ENCODE measurements at places on chromosomes 13 and 19. TPM values are rescaled to one million over a fixed set of nuclear protein-coding genes. Genes with fewer than 3 reads are reported as not detected.

- peaks cover 92% of the 10 kb centered on the region for H3K36me3 ChIP-seq
- H3K27me3 ChIP-seq, result no peaks in the 10 kb centered on the region
- H3K4me1 ChIP-seq, result no peaks in the 10 kb centered on the region
- no peak overlapping the region for H3K4me3 ChIP-seq
- no peak for DNase-seq
Measured at GRCh38 chr19:13920940-13921747, 15.1 kb downstream of the CC2D1A start.

GRCh38 chr13:99969919-99970650 lies 1.5 kb downstream of the ZIC5 start:
- no peak for DNase-seq
- peaks cover 10% of the 10 kb centered on the region for H3K4me1 ChIP-seq
- H3K27me3 ChIP-seq, result peaks cover 98% of the 10 kb centered on the region
- H3K36me3 ChIP-seq, result no peaks in the 10 kb centered on the region
- no peak overlapping the region for H3K4me3 ChIP-seq

DNA sequence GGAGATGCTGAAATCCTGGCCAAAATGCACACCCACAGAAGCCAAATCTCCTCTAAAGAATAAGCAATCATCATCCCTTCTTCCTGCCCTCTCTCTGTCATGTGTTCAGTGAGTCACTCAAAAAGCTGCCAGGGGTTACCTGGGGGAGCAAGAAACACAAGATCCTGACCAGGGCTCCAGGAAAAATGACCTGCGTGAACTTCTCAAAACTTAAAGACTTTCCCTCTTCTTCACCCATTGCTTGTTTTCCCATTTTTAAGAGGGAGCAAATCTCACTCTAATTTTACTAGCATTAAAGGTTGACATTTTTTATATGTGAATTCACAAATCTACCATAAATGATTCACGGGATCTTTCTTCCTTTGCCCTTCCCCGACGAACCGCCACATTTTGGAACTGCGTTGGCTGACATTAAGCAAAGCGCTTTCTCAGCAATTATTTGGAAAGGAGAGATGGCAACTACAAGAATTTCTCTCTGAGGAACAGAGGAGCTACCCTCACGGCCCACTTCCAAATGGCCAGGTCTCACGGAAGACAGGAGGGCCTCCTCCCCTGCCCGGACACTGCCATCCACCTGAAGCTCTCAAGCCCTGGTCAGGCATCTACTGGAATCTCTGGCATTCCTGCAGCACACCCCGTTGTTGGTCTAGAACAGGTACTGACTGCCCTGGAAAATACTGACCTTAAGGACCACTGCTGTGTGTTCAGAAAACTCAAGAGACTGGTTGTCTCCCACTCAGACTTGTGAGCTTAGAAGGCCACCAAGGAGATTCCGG lies 14.2 kb downstream of the TSHZ3 start:
- no peak for DNase-seq
- H3K27ac ChIP-seq, result no peak overlapping the region
- H3K27me3 ChIP-seq, result peaks cover 14% of the 10 kb centered on the region

DNA sequence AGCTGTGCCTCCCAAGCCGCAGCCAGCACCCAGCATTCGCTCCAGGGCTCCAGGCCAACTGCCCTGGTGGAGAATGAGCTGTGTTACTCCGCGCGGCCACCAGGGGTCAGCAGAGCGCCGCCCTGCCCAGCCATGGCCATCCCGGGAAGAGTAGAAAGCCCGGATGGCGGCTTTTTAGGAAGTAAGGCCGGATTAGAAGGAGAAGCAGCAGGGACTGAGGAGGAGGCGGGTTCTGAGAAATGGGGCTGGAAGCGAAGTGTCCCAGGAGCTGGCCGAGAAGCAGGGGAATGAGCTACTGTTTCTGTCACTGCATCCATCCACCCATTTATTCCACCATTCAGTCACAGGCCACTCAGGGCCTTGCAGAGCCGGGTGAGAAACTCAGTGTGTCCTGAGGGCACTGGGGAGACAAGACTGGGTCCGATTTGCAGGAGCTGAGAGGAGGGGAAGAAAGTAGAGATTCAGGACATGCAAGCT lies 6.6 kb upstream of the NPAS1 start:
- no peaks in the 10 kb centered on the region for H3K36me3 ChIP-seq
- DNase-seq, result peak; percentile 81
- no peaks in the 10 kb centered on the region for H3K27me3 ChIP-seq
- H3K4me1 ChIP-seq, result no peaks in the 10 kb centered on the region
- H3K4me3 ChIP-seq, result no peak overlapping the region

- H3K27ac ChIP-seq, result no peak overlapping the region
- DNase-seq, result no peak
- H3K36me3 ChIP-seq, result no peaks in the 10 kb centered on the region
- no peaks in the 10 kb centered on the region for H3K27me3 ChIP-seq
Measured at GRCh38 chr13:26474286-26474685, 83.2 kb upstream of the WASF3 start.

- no peaks in the 10 kb centered on the region for H3K36me3 ChIP-seq
- H3K4me3 ChIP-seq, result no peak overlapping the region
- H3K27me3 ChIP-seq, result peaks cover 25% of the 10 kb centered on the region
- DNase-seq, result no peak
- H3K27ac ChIP-seq, result no peak overlapping the region
Measured at GRCh38 chr19:39078436-39079200, 5.5 kb upstream of the ACP7 start.

DNA sequence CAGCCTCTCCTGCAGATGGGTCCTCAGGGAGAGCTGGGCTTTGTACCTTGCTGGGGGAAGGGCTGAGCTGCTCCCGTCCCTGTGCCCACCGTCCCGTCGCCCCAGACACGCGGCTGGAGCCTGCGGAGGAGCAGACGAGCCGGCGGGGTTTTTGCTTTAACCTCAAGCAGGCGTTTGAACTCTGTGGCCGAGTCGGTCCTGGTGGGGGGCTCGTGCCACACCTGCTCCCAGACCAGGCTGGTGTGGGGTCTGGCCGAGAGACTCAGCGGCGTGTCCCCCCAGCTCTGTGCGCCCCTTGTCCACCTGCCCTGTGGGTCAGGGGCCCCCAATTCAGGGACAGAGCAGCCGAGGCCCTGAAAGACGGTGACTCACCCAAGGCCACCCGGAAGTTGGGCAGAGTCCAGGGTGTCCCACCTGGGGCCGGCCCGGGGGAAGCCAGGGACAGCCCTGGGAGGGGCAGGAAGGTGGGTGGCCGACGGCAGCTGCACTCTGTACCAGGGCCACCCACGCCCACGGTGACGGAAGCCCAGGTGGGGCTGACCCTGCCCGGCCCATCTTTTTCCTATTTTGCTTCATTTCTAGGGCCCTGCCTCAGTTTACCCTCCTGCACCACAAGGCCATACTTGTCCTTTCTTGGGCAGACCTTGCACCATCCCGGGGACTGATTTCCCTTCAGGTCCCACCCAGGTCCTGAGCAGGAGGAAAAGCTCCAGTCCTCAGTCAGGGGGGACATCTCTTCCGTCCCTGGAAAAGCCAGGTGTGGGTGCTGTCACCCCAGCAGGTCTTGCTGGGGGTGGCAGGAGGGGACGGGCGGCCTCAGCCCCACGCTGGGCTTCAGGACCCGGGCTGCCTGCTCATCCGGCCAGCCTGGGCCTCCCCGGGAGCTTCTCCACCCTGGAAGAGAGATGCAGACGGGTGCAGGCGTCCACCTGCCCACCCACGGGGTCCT lies 5.3 kb downstream of the EFNA2 start:
- peaks cover 3% of the 10 kb centered on the region for H3K4me1 ChIP-seq
- H3K4me3 ChIP-seq, result no peak overlapping the region
- DNase-seq, result no peak
- H3K36me3 ChIP-seq, result no peaks in the 10 kb centered on the region

DNA sequence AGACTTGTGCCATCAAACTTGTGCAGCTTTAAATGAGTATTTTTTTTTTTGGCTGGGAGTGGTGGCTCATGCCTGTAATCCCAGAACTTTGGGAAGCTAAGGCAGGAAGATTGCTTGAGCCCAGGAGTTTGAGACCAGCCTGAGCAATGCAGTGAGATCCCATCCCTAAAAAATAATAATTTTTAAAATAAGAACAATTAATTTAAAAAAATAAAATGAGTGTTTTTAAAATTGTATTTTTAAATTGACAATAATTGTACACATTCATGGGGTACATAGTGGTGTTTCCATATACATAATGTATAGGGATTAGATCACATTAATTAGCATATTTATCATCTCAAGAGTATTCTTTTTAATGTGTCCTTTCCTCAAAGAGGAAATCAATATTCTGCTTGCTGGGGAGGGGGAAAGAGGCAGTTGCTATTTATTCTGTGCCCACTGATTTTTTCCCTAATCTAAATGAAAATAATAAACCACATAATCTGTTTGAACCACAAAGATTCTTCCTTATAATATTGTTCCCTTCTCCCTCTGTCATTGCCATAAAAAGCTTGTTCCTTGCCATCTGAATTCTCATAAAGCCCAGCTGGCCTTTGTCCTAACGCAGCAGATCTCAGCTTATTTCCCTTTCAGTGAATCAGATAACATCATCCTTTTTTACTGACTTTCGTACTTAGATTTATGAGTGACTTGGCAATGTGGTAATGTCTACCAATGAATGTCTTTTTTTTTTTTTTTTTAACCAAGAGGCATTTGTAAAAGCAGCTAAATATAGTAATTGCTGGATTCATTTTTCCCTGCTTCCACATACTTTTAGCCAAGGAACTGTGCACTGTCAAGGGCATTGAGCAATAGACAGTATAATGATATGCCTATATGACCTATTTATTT lies 81.8 kb upstream of the RUBCNL start:
- no peak overlapping the region for H3K27ac ChIP-seq
- peak; percentile 65 for DNase-seq
- H3K4me1 ChIP-seq, result no peaks in the 10 kb centered on the region

DNA sequence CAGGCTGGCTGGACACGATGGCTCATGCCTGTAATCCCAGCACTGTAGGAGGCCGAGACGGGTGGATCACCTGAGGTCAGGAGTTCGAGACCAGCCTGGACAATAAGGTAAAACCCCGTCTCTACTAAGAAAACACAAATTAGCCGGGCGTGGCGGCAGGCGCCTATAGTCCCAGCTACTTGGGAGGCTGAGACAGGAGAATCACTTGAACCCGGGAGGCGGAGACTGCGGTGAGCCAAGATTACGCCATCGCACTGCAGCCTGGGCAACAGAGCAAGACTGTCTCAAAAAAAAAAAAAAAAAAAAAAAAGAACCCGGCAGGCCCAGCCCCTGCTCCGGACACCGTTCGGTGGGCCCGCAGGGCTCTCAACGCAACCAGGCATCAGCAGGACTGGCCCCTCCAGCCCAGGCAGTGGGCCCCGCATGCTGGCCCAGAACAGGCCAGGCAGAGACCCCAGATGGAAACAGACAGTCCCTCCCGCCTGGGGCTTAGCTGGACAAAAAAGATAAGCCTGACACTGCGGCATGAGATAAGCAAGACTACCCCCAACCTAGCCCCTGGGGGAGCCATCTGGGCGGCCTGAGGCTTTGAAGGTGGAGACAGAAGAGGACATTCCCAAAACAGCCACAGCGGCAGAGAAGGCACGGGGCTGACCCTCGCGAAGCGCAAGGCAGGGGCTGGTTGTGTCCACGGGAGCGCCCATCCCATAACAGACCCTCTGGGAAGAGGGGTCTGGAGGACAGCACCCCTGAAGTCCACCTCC lies 11.6 kb downstream of the REXO1 start:
- peaks cover 54% of the 10 kb centered on the region for H3K4me1 ChIP-seq
- H3K27ac ChIP-seq, result no peak overlapping the region
- DNase-seq, result no peak
- H3K4me3 ChIP-seq, result no peak overlapping the region

DNA sequence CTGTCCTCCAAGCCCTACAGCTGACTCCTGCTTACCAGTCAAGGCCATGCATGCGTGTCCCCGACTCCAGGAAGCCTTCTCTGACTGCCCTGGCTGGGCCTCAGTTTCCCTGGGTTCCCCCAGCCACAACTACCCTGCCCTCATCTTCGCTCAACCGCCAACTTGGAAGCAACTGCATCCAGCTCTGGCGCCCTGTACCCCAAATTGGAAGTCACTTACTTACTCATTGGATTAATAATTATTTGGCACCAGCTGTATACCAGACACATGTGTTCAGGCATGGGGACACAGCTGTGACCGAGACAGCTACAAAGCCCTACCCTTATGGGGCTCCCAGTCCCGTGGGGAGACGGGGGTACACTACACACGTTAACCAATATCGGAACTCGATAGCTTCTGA lies 10.9 kb upstream of the SEMA6B start:
- H3K36me3 ChIP-seq, result no peaks in the 10 kb centered on the region
- H3K27me3 ChIP-seq, result peaks cover 27% of the 10 kb centered on the region
- H3K4me3 ChIP-seq, result no peak overlapping the region
- H3K4me1 ChIP-seq, result peaks cover 30% of the 10 kb centered on the region
- DNase-seq, result no peak
- no peak overlapping the region for H3K27ac ChIP-seq

CEACAM20 gene
- not detected for total RNA-seq

CEACAM3 gene
- total RNA-seq, result 0.87 TPM

Data from left lung (tissue), 14 donors.